Cerebellum (tissue), 4 donors: ENCODE measurements at places on chromosomes 7 and 10.

DNA sequence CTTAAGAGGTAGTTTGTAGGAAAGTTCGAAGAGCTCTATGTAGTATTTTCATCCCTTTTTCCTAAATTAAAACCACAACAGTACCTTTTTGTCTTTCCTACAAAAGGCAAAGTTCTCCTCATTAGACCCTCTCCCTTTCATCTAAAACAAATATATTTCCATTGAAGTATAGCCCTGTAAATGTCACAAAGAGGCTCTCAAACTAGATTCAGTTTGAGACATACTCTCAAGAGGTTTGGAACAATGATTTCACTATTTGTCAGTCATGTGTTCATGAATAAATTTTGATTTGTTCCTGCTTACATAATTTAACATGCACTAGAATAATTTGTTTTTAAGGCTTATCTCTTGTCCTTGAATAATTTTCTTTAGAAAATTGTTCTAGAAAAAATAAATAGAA is 12.2 kb downstream of the TAS2R16 start:
- no peak for DNase-seq

- DNase-seq, result peak; percentile 58
These were observed 31.1 kb downstream of the PCGF5 start for GRCh38 chr10:91251430-91252056.

DNA sequence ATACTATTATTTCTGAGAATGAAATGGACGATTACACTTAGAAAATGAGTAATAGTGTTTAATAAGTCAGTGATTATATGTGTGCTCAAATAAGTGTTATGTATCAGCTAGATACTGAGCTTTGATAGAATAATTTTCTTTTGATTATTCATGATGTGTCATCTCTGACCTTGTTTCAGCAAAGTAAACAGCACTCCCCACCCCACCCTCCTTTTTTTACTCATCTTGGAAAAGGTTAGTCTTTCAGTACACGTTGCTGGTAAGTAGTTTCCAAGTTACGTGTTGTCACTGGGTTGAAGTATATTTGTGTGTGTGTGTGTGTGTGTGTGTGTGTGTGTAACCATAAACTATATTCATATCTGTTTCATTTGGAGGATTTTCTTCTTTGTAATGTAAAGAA is 84.1 kb downstream of the GNAI1 start:
- no peak for DNase-seq

- DNase-seq, result no peak
These were observed 27.1 kb downstream of the MDH2 start for GRCh38 chr7:76074972-76075370.

DNA sequence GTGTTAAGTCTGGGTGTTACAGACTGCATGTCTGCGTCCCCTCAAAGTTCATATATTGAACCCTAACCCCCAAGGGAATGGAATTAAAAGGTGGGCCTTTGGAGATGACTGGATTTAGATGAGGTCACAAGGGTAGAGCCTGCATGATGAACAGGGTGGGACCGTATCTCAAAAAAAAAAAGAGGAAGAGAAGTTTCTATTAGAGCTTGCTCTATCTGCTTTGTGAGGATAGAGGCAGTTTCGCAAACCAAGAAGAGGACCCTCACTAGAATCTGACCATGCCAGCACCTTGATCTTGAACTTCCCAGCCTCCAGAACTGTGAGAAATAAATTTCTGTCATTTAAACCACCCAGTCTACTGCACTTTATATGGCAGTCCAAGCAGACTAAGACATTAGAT is 1.4 kb downstream of the KIN start:
- DNase-seq, result no peak

GRCh38 chr10:13973742-13974141 is 357.0 kb downstream of the FRMD4A start:
- no peak for DNase-seq

DNA sequence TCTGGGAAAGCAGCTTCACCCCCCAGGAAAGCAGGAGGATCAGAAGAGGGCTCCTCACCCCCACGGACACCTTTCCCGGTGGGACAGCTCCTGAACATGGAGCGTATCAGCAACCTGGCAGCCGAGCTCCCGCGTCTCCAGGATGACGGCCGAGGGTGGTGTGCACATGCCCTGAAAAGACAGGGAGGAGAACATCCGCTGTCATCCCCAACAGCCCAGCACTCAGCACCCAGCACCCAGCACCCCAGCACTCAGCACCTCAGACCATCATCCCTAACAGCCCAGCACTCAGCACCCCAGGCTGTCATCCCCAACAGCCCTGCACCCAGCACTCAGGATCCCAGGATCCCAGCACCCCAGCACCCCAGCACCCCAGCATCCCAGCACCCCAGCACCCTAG is 3.9 kb upstream of the CFAP46 start:
- DNase-seq, result no peak

GRCh38 chr10:18221123-18221522 is 80.9 kb downstream of the CACNB2 start:
- no peak for DNase-seq

GRCh38 chr7:135845415-135846075 is 96.9 kb upstream of the FAM180A start:
- no peak for DNase-seq

GRCh38 chr7:11261470-11261869 is 287.8 kb downstream of the PHF14 start:
- DNase-seq, result peak; percentile 9

DNA sequence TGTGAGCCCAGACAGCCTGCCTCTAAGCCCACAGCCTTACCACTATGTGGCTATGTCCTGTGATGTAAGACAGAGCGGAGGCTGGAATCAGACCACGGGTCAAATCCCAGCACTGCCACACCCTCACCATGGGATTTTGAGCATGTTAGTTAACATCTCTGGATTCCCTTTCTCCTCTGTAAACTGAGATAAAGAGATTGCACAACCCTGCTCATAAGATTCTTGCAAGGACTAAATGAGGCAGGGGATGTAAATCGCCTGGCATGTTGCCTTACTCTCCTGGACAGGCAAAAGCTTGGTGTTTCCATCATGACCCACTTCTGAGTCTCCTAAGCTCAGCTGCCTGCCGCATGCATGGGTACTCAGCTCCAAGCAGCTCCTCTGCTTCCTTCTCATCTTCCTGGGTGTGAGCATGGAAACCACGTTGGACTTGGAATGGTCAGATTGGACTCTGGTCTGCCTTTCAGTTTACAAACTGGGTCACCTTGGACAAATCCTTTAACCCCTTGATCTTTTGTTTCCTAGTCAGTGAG is 41.3 kb upstream of the MTURN start:
- DNase-seq, result no peak

DNA sequence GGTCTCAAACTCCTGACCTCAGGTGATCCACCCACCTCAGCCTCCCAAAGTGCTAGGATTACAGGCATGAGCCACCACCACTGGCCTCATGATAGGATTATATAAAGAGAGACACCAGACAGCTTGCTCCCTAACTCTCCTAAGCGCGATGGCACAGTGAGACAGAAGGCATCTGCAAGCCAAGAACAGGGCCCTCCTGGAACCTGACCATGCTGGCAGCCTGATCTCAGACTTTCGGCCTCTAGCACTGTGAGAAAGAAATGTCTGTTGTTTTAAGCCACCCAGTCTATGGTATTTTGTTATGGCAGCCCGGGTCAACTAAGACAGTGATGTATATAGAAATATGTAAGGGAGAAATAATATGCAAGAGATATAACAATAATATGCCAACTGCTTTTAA is 51.2 kb downstream of the SRPK2 start:
- peak; percentile 71 for DNase-seq

DNA sequence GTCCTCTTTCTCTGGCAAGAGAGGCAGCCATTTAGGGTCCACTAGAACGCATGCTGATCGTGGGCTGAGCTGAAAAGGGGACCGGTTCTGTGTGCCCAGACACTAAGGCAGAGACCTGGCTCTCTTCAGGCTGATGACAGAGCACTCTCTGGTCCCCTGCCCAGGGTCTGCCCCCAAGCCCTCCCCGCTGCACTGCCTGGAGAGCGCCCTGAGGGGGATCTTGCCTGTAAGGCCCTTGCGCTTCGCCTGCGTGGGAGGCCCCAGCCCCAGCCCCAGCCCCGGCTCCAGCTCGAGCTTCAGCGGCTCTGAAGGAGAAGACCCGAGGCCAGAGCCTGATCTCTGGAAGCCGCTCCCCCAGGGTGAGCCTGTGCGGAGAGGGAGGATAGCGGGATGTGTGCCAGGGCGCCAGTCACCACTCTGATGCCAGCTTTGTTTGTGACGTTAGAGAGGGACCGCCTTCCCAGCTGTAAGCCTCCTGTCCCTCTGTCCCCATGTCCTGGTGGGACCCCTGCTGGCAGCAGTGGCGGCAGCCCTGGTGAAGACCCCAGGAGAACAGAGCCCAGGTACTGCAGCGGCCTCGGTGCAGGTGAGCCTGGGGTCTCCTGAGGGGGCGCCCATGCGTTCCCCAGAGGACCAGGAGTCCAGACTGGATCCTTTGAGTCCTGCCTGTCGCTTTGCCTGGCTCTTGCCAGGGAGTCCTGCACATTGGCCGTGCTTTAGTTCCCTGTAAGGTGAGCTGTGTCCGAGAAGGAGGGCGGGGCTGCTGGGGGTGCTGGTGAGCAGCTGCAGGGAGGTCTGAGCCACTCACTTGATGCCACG is 43.2 kb downstream of the ZNF467 start:
- no peak for DNase-seq

- no peak for DNase-seq
These were observed 173.5 kb downstream of the KMT2E start for GRCh38 chr7:105187302-105188169.
